ENCODE measurements at places on chromosomes 4 and X.

GRCh38 chr4:139521754-139522401 is 34.1 kb downstream of the SETD7 start:
- no peak for DNase-seq

DNA sequence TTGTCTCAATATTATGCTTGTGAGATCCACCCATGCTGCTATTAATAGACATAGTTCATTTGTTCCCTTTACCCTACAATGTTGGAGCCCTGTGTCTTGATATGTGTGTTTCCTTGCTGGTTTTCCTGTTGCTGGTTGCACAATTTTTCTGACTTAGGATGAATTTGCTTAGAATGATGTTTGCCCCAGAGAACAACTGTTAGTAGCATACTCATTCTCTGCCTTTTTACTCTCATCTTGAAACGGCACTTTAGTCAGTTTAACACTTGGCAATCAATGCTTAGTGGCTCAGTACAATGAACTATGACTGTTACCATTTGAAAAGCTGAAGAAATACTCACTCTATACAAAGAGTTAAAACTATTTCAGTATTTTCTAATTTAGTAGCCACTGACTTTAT is 158.8 kb upstream of the NDST4 start:
- DNase-seq = no peak

DNA sequence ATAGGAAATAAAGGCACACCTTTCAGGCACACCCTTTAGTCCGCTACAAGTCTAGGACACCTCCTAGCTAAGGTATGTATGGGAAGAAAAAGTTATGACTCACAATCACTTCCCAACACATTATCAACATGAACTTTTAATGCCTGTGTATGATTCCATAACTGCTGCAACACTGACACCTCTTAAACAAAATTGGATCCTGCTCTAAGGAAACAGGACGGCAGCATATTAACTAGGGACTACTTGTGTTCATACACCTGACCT is 2.4 kb upstream of the PPP3CA start:
- no peak for DNase-seq

- no peak for DNase-seq
Measured at GRCh38 chrX:132639446-132639845, 150.6 kb upstream of the MBNL3 start.

DNA sequence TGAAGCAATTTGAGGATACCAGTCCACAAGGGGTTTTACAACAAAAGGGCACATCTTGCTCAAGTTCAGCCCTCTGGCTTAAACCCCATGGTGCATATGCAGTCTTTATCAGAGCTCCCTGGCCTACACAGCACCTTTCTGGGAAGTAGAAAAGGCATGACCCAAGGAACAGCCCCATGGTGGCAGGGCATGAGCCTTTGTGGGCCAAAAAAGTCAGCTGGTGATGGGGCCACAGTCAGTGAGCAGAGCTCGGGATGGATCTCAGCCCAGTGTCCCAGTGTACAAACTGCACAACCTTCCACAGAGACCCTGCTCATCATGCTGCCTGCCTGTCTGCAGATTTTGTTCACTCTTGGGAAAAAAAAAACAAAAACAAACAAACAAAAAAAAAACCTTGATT is 22.3 kb upstream of the TMEM165 start:
- no peak for DNase-seq

GRCh38 chr4:8578717-8579116 is 1.5 kb upstream of the GPR78 start:
- no peak for DNase-seq

DNA sequence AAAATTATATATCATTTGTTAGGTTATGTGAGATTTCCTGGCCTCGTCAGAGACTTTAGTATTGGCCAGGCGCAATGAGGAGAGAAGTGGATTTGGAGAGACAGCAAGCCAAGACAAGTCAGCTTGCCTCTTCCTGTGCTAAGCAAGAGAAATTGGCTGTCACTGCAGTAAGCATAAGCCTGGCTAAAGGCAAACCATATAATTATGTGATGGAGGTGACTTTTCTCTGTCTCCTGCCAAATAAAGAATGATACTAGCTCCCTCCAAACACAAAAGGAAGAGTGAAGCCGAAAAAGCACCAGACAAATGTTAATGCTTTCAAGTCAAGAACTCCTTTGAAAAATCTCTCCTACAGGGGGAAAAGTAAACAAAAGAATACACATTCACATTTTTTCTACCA is 2246.0 kb downstream of the ARAP2 start:
- DNase-seq = no peak

DNA sequence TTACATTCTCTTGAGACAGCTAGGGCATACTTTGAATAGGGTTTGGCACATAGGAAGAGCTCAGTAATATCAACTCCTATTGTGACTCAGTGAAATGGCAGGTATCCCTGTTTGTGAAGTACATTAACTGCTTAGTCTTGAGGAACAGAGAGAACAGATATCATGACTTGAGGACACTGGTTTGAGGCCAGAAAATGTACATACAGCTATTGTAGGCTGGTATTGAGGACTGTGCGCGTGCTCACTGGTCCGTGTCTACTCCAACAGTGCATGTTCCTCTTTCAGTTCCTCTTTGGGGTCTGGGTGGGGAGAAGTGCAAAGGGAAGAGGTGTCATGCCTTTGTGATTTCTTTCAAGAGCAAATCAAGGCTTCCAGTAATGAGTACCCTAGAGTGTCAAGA is 34.6 kb upstream of the TBC1D9 start:
- DNase-seq = no peak

GRCh38 chr4:168859888-168860694 is 150.0 kb downstream of the CBR4 start:
- DNase-seq = no peak

- no peak for DNase-seq
Measured at GRCh38 chr4:174154215-174154854, 129.1 kb downstream of the FBXO8 start.

GRCh38 chr4:73438582-73439215 is 2.7 kb downstream of the AFP start:
- DNase-seq = no peak

- no peak for DNase-seq
Measured at GRCh38 chr4:7533267-7533666, 98.5 kb upstream of the PSAPL1 start.

GRCh38 chrX:134604701-134605311 is 53.5 kb downstream of the PLAC1 start:
- DNase-seq = no peak

- DNase-seq = no peak
Measured at GRCh38 chr4:94911106-94911505, 153.4 kb downstream of the BMPR1B start.

GRCh38 chrX:73412930-73413329 is 33.9 kb upstream of the CDX4 start:
- DNase-seq = no peak

- no peak for DNase-seq
Measured at GRCh38 chr4:18389115-18389514, 367.6 kb upstream of the LCORL start.

GRCh38 chrX:97806238-97806637 is 922.5 kb downstream of the RPA4 start:
- no peak for DNase-seq

- no peak for DNase-seq
Measured at GRCh38 chr4:183403961-183404360, 40.5 kb upstream of the CDKN2AIP start.

DNA sequence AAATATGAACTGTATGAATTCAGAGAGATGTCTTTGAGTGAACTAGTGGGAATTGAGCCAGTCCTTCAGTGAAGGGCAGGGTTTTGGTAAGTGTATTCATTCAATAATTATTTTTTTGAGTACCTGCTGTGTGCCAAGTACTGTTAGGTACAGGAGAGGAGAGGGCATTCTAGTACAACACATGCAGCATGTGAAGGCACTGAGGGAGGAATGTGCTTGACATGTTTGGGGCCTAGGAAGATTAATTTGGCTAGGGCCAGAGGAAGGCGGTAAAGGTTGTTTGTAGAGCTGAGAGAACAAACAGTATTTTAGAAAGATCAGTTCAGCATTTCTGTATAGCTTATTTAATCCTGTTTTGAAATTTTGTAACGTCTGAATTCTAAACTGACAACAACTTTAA is 27.8 kb downstream of the APOOL start:
- DNase-seq = no peak

DNA sequence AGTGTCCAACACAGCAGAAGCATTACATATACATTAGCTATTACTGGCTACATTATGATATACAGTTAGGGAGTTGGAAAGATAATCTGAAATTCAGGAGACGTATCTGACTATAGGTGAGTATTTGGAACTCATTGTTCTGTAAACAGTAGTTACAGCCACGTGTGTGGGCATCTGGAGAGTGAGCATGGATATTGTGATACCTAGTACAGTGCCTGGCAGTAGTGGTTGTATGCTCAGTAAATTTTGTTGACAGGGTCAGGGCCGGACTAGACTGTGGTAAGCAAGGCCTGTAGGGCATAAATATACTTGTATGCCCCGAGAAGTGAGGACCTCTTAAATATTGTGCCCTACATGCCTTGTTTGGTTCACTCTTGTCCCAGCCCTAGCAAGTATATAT is 2.9 kb downstream of the F9 start:
- DNase-seq = no peak

GRCh38 chrX:53317365-53318069 is 36.1 kb upstream of the IQSEC2 start:
- no peak for DNase-seq

DNA sequence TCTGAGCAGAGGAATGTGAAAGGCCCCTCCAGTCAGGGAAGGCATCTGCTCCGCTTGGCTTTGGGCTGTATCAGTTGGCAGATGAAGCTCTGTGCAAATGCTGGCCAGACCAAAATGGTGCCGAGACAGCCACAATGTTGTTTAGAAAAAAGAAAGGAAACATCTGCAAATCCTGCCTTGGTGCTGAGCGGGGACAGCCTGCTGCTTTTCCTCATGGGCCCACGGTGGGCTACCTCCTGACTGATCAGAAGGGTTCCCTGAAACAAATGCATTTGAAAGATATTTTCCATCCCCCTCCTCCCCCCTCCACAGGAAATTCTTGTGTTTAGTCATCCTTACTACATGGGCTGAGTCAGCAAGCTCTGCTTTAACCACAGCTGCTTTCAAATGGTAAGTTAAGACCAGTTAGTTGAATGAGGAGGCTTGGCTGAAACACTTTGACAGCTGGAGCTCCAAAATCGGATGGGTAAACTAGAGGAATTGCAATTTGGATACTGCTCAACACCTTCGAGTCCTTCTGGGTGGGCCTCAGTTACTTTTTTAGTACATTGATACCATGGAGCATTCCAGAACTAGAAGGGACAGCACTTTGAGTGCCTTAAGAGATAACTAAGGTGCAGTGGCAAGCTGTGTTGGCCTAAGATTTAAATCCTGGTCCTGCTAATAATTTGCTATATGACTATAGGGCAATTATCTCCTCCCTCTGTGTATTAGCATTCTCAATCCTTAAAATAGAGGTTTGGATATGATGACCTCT is 36.0 kb downstream of the PLAC1 start:
- DNase-seq = no peak

- no peak for DNase-seq
Measured at GRCh38 chr4:150230561-150230960, 152.3 kb downstream of the DCLK2 start.

DNA sequence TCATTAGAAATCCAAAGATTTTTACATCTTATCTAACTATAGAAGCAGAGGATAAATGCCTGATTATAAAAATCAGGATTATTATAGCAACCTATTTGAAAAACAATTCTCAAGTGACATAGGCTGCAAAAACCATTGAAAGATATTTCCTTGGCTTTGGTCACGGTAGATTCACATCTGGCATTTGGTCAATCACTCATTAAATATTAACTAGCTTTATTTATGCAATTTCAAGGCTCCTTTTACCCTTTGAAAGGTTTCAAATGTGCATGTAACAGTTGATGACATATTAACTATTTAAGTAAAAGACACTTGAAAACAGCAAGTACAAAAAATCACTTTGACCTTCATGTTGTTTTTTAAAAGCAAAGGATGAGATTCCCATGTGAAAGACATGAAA is 98.1 kb downstream of the MMRN1 start:
- no peak for DNase-seq

- DNase-seq = no peak
Measured at GRCh38 chr4:10011277-10011676, 10.0 kb downstream of the SLC2A9 start.

DNA sequence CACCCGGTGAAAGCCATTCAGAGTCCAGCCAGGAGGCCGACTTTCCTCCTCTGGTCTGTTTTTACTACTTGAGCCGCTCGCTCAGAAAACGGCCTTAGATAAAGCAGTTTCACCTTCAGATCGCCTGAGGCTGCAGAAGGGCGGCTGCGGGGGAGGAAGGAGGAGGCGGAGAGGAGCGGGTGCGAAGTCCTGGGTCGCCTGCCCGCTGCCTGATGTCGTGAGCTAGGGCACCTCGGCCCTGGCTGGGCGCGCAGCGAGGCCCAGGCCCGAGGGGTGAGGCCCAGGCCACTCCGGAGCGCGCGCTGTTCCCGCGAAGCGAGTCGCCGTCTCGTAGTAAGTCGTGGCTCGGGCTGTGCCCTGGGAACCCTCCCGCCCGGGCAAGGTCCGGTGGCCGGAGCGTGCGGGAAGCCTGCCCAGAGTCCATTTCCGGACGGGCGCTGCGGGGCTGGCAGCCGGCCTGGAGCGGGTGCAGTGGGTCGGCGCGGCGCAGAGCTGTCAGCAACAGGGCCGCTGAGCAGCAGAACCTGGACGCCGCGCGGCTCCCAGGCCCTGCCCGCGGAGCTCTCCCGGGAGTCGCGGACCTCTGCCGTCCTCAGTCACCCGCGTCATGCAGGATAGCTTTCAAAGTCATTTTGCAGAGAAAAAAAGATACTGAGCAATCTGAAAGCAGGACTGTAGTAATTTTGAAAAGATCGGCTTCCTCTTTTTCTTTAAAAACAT is 18.6 kb downstream of the TRIM2 start:
- DNase-seq = no peak

- no peak for DNase-seq
Measured at GRCh38 chr4:128358231-128358912, 70.8 kb upstream of the PGRMC2 start.

All from left renal pelvis (tissue), 4 donors.